ENCODE measurements at places on chromosomes 1 and 21. TPM values are rescaled to one million over a fixed set of nuclear protein-coding genes. Genes with fewer than 3 reads are reported as not detected.

GRCh38 chr1:38141483-38141882 is 94.9 kb upstream of the POU3F1 start:
- DNase-seq = no peak
- H3K4me1 ChIP-seq = no peaks in the 10 kb centered on the region
- H3K27ac ChIP-seq = no peak overlapping the region
- no peak overlapping the region for H3K4me3 ChIP-seq
- H3K27me3 ChIP-seq = no peaks in the 10 kb centered on the region

GRCh38 chr1:93671099-93671621 is 10.5 kb downstream of the BCAR3 start:
- H3K4me3 ChIP-seq = no peak overlapping the region
- peaks cover 39% of the 10 kb centered on the region for H3K4me1 ChIP-seq
- no peak overlapping the region for H3K27ac ChIP-seq
- no peak for DNase-seq
- no peaks in the 10 kb centered on the region for H3K36me3 ChIP-seq

GRCh38 chr21:21019681-21020080 is 21.5 kb downstream of the NCAM2 start:
- no peaks in the 10 kb centered on the region for H3K4me1 ChIP-seq
- H3K4me3 ChIP-seq = no peak overlapping the region
- no peaks in the 10 kb centered on the region for H3K36me3 ChIP-seq
- H3K27me3 ChIP-seq = no peaks in the 10 kb centered on the region
- no peak for DNase-seq

- no peak for DNase-seq
- no peaks in the 10 kb centered on the region for H3K27me3 ChIP-seq
- no peaks in the 10 kb centered on the region for H3K4me1 ChIP-seq
- no peak overlapping the region for H3K4me3 ChIP-seq
Observed at GRCh38 chr1:214993419-214993818, 89.1 kb upstream of the KCNK2 start.

DNA sequence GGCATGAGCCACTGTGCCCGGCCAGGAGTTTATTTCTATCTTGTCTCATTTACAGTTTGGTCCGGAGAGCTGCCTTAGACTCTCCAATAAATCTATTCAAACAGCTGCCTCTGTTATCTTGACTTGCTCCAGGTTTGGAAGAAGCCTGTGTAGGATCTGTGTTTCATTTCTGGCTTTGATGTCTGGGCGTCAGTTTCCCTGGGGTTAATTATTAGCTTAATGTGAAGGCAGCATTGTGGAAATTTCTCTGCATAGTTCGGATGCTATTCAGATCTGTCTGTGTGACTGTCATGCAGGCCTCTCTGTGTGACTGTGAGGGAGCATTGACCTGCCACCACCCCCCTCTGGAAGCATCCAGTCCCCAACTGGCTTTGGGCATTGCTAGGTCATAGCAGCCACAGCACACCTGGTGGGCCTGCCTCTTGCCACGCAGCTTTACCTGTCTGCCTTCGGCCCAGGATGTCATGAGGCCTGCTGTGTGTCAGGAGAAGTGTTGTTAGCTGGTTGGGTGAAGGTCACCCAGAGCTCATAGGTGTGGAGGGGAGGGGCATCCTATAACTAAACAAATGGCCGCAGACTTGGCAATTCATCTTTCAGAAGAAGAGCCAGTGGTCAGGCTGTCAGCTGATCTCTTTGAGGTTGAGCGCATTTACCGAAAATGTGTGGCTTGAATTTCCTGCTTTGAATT is 9.8 kb downstream of the IFNGR2 start:
- no peak for DNase-seq
- H3K4me3 ChIP-seq = no peak overlapping the region
- H3K27me3 ChIP-seq = no peaks in the 10 kb centered on the region
- H3K4me1 ChIP-seq = peaks cover 6% of the 10 kb centered on the region
- no peak overlapping the region for H3K27ac ChIP-seq

GRCh38 chr1:92902406-92902744 is 58.9 kb downstream of the DIPK1A start:
- H3K27ac ChIP-seq = no peak overlapping the region
- no peak for DNase-seq
- H3K27me3 ChIP-seq = no peaks in the 10 kb centered on the region
- H3K36me3 ChIP-seq = no peaks in the 10 kb centered on the region
- H3K4me3 ChIP-seq = no peak overlapping the region

DNA sequence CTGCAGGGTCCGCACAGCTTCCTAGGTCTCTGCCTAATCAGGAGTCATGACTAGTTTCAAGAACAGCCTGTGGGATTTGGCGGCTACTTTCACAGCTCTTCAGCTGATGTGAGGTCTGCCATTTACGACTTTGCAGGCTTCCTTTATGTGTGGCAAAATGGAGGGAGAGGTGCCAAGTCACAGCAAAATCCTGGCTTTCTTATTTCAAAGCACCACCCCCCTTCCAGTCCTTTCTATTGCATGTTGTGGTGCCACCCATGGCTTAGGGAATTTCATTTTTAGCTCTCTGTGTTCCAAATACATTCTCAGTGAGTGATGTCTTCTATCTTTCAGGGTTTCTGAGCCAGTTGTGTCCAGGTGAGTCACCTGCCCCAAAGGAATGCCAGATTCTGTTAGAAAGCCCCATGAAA is 75.1 kb upstream of the WLS start:
- H3K4me3 ChIP-seq = no peak overlapping the region
- no peaks in the 10 kb centered on the region for H3K4me1 ChIP-seq
- no peak overlapping the region for H3K27ac ChIP-seq
- H3K36me3 ChIP-seq = no peaks in the 10 kb centered on the region
- DNase-seq = no peak

DNA sequence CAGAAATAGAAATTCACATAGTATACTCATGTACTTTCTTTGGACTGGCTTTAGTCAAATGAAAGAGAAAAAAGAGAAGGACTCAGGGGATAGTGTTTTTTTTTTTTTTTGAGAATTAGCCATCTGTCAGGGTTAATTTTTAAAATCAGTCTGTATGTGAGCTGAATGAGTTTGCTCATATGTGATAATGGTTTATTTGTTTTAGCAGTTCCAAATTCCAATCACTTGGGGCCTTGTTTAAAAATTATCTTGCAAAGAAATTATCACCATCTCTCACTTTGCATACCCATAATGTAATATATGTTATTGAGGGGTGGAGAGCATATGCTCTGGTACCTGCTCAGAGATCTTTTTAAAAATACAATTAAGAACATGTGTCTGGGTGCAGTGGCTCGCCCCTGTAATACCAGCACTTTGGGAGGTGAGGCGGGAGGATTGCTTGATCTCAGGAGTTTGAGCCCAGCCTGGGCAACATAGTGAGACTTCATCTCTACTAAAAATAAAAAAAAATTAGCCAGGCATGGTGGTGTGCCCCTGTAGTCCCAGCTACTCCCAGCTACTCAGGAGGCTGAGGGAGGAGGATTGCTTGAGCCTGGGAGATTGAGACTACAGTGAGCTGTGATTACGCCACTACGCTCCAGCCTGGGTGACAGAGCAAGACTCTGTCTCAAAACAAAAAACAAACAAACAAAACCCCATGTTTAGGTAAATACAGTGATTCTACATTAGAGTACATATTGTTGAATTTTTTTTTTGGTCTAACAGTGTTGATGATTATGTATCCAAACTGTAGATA is 19.7 kb downstream of the GNAI3 start:
- no peak overlapping the region for H3K4me3 ChIP-seq
- H3K4me1 ChIP-seq = peaks cover 4% of the 10 kb centered on the region
- no peak for DNase-seq
- H3K27me3 ChIP-seq = no peaks in the 10 kb centered on the region

GRCh38 chr1:153614906-153615305 is 1.2 kb downstream of the S100A14 start:
- H3K4me3 ChIP-seq = no peak overlapping the region
- H3K4me1 ChIP-seq = peaks cover 21% of the 10 kb centered on the region
- no peaks in the 10 kb centered on the region for H3K36me3 ChIP-seq
- H3K27ac ChIP-seq = no peak overlapping the region
- no peaks in the 10 kb centered on the region for H3K27me3 ChIP-seq

DNA sequence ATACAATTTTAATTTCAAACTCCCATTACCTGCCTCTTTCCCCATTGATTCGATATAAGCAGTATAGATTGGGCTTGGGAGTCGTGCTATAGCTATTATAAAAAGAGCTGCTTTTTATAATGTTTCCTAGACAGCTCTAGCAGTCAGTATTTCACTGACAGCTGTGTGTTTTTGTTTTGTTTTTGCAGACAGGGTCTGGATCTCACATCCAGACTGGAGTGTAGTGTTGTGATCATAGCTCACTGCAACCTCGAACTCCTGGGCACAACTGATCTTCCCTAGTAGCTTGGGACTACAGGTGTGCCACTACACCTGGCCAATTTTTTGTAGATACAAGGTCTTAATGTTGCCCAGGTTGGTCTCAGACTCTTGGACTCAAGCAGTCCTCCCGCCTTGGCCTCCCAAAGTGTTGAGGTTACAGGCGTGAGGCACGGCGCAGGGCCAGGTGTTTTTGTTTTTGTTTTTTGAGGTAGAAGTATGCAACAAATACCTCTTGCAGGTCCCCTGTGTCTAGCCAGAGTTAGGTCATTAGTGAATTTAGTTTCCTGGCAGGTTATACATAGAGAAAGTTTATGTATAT is 1.7 kb downstream of the NASP start:
- H3K36me3 ChIP-seq = no peaks in the 10 kb centered on the region
- DNase-seq = no peak

GRCh38 chr1:213326281-213327016 is 275.4 kb downstream of the RPS6KC1 start:
- no peaks in the 10 kb centered on the region for H3K36me3 ChIP-seq
- no peaks in the 10 kb centered on the region for H3K27me3 ChIP-seq
- no peak overlapping the region for H3K4me3 ChIP-seq
- no peak overlapping the region for H3K27ac ChIP-seq
- H3K4me1 ChIP-seq = no peaks in the 10 kb centered on the region
- DNase-seq = no peak

GRCh38 chr21:39388811-39389155 is 39.9 kb upstream of the HMGN1 start:
- H3K36me3 ChIP-seq = no peaks in the 10 kb centered on the region
- no peak for DNase-seq
- no peaks in the 10 kb centered on the region for H3K27me3 ChIP-seq
- peak overlapping the region; percentile 34 for H3K4me3 ChIP-seq
- peaks cover 3% of the 10 kb centered on the region for H3K4me1 ChIP-seq

DNA sequence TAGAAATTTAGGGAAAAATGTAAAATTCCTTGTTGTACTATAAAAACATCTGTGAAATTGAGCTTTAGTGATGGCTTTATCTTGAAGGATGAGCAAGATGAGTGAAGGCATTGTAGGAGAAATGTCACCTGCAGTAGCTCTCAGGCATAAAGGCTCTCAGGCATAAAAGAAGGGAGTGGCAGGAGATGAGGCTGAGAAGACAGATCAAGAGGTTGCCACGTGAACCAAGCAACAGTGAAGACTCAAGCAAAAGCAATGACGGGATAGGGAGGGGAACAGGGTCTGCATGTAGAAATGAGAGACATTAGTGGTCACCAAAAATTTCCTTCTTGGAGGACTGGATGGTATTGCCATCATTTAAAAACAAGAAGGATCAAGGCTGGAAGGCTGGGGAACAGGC is 98.8 kb downstream of the ST3GAL3 start:
- no peaks in the 10 kb centered on the region for H3K36me3 ChIP-seq
- H3K27me3 ChIP-seq = no peaks in the 10 kb centered on the region
- H3K27ac ChIP-seq = no peak overlapping the region
- H3K4me3 ChIP-seq = no peak overlapping the region
- no peaks in the 10 kb centered on the region for H3K4me1 ChIP-seq

DNA sequence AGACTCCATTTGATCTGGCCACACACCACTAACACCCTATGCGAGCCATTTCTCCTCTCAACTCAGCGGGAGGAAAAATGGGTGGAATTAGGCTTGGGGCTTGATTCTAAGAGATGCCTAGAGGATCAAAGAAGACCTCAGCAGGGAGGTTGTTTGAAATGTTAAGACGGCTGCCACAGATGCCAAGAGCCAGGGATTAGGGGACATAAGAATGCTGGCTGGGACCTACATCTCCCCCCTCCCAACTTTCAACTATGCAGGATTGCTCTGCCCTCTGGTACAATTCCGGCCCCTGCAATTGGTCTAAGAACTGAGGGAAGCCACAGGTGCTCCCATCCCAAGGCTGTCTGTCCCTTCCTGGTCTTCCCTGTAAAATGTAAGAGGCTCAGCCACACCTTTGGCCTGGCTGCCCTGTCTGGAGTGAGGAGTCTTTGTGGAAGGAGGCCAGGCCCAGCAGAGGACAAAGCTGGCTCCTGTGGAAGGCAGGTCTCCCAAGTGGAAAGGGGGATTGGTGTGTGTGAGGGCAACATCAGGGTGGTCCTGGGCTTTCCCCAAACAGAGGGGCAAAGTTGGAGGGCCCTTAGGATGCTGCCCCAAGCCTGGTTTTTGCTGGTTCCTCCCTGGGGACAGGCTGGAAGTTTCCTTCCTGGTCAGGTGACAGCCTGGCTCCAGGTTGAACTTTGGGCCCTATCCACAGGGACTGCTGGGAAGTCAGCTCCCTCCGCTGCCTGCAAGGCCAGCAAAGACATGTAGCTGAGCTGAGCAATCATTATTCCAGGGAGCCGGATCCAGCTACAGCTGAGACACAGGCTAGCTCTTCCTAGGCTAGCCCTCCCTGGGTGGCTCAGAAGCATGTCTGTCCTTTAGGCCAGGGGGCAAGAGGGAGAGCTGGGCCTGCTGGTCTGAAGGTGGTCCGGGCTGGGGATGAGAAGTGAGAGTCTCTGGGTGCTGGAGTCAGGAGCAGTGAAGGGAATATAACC is 34.5 kb upstream of the SYNC start:
- no peaks in the 10 kb centered on the region for H3K36me3 ChIP-seq
- no peak overlapping the region for H3K4me3 ChIP-seq
- H3K27ac ChIP-seq = no peak overlapping the region
- no peaks in the 10 kb centered on the region for H3K4me1 ChIP-seq
- H3K27me3 ChIP-seq = no peaks in the 10 kb centered on the region

- H3K27ac ChIP-seq = no peak overlapping the region
- DNase-seq = no peak
- H3K36me3 ChIP-seq = no peaks in the 10 kb centered on the region
- no peak overlapping the region for H3K4me3 ChIP-seq
- H3K27me3 ChIP-seq = no peaks in the 10 kb centered on the region
- H3K4me1 ChIP-seq = no peaks in the 10 kb centered on the region
Observed at GRCh38 chr1:55639526-55639925, 424.4 kb upstream of the USP24 start.

The BTBD19 gene
- total RNA-seq = 15.0 TPM

The CSF1 gene
- total RNA-seq = 35.3 TPM

The CR1L gene
- not detected for total RNA-seq

The IGSF9 gene
- total RNA-seq = 2.4 TPM

The BSND gene
- not detected for total RNA-seq

The PCP4 gene
- 0.65 TPM for total RNA-seq

The GSTM5 gene
- 166 TPM for total RNA-seq

The RHBDL2 gene
- not detected for total RNA-seq

The OR10J4 gene
- total RNA-seq = not detected

The TARBP1 gene
- total RNA-seq = 10.8 TPM

The GPR153 gene
- 42.0 TPM for total RNA-seq

The KCNA3 gene
- total RNA-seq = 1.4 TPM

The KIRREL1 gene
- total RNA-seq = 90.0 TPM

Data from ovary (tissue), 10 donors.